ENCODE measurements at places on chromosomes 7 and 10.

DNA sequence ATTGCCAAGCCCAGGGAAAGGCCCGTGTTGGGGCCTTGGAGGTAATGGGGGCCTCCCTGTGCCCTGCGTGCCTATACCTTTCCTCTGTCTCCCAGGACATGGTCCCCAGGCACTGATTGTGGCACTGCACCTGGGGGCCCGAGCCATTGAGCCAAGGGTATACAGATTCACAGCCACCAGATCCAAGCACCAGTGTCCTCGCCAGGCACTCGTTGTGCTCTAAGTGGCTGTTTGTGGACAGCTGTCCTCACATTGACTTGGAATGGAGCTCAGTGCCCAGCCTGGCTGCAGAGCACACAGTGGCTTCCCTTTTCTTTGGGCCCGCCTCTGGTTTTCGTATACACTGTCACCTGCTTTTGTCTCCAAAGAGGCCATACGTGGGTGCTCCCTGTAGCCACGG lies 72.0 kb upstream of the BTBD16 start:
- no peaks in the 10 kb centered on the region for H3K4me1 ChIP-seq
- DNase-seq: no peak
- H3K4me3 ChIP-seq: no peak overlapping the region
- H3K27ac ChIP-seq: no peak overlapping the region

DNA sequence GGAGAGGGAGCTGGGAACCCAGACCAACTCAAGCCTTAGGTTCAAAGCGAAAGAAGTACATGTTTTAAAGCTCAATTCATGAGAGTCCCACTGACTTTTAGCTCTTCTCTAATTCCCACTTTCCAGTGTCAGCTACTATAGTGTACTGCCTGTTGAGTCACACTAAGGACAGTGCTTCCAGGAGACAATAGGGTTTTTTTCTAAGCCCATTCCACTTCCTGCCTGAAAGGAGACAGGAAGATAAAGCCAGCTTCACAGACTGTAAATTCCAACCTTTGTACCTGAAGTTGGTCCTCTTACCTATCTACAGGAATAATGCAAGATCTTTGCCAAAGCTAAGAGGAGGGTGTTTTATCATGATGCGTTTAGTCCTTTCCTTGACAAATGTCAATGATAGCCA lies 4.4 kb downstream of the MSRB2 start:
- no peak overlapping the region for H3K4me3 ChIP-seq
- DNase-seq: no peak
- H3K27me3 ChIP-seq: no peaks in the 10 kb centered on the region
- H3K27ac ChIP-seq: no peak overlapping the region
- H3K36me3 ChIP-seq: peaks cover 16% of the 10 kb centered on the region

- no peak overlapping the region for H3K27ac ChIP-seq
- peaks cover 42% of the 10 kb centered on the region for H3K36me3 ChIP-seq
- H3K4me3 ChIP-seq: no peak overlapping the region
- DNase-seq: peak; percentile 34
- H3K4me1 ChIP-seq: no peaks in the 10 kb centered on the region
- H3K27me3 ChIP-seq: no peaks in the 10 kb centered on the region
Observed at GRCh38 chr10:97676770-97677581, 10.1 kb downstream of the AVPI1 start.

DNA sequence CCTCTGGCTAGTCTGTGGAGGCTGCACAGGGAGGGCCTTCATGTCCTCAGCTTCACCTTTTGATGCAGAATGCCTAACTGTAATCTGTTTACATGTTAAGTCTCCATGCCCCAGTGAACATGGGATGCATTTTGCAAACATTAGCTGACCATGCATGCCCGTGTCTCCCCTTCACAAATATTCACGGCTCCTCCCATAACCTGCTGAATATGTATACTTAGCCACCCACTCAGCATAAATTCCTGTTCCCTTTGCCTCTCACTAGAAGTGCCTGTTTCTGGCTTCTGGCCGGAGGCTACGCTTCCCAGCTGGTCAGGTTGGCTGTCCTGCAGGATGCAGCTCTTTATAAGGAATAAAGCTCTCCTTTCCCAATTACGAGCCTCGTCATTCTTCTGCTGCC lies 552.7 kb downstream of the DNAJB6 start:
- peaks cover 6% of the 10 kb centered on the region for H3K4me1 ChIP-seq
- H3K27ac ChIP-seq: no peak overlapping the region
- peaks cover 21% of the 10 kb centered on the region for H3K27me3 ChIP-seq
- DNase-seq: no peak

- no peaks in the 10 kb centered on the region for H3K36me3 ChIP-seq
- peaks cover 9% of the 10 kb centered on the region for H3K27me3 ChIP-seq
- H3K27ac ChIP-seq: no peak overlapping the region
- DNase-seq: no peak
Observed at GRCh38 chr10:18233775-18234174, 93.6 kb downstream of the CACNB2 start.

DNA sequence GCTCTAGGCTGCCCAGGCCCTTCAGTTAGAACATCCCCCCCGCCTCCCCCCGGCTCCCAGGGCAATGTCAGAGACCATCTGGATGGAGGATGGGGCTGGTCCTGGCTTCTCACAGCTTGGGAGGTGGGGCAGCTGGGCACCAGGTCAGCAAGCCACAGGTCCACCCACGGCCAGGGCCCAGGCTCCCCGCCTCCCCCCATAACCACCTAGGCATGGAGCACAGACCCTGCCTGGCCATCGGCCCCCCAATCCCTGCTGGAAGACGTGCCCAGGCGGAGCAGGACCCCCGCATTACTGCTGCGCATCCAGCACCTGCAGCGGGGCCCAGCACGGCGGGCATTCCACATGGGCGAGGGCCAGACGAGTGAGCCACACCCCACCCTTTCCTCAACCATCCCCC lies 169.6 kb downstream of the ELFN1 start:
- H3K4me3 ChIP-seq: no peak overlapping the region
- no peak for DNase-seq
- no peak overlapping the region for H3K27ac ChIP-seq
- H3K27me3 ChIP-seq: no peaks in the 10 kb centered on the region
- no peaks in the 10 kb centered on the region for H3K4me1 ChIP-seq

- no peaks in the 10 kb centered on the region for H3K27me3 ChIP-seq
- no peak overlapping the region for H3K4me3 ChIP-seq
- no peak overlapping the region for H3K27ac ChIP-seq
- no peaks in the 10 kb centered on the region for H3K36me3 ChIP-seq
- H3K4me1 ChIP-seq: no peaks in the 10 kb centered on the region
Observed at GRCh38 chr10:64465653-64466052, 944.5 kb downstream of the REEP3 start.

GRCh38 chr10:16652154-16652553 lies 130.5 kb upstream of the C1QL3 start:
- H3K4me1 ChIP-seq: peaks cover 10% of the 10 kb centered on the region
- no peak overlapping the region for H3K4me3 ChIP-seq
- peak overlapping the region; percentile 86 for H3K27ac ChIP-seq

DNA sequence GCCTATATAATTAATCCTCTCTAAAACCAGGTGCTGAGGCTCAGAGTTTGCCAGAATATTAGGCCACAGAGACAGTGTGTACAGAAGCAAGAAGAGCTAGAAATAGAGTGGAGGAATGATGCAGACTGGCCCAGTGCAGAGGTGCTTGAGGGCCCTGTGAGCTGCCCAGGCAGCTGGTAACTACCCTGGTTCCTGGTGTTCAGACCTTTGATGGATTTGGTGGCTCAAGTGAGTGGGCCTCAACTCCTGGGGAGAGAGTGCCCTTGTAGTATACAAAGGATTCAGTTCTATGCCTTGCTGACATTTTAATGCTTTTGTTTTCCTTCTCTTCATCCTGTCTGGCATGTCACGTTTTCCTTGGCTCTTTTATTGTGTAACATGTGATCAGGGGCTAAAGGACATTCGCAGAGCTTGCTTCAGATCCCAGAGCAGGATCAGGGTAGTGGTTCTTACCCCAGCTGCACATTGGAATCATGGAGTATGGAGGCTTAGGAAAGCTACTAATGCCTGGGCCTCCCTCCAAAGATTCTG lies 20.0 kb downstream of the LRRC4 start:
- peaks cover 6% of the 10 kb centered on the region for H3K36me3 ChIP-seq
- H3K27ac ChIP-seq: no peak overlapping the region
- H3K4me3 ChIP-seq: no peak overlapping the region

DNA sequence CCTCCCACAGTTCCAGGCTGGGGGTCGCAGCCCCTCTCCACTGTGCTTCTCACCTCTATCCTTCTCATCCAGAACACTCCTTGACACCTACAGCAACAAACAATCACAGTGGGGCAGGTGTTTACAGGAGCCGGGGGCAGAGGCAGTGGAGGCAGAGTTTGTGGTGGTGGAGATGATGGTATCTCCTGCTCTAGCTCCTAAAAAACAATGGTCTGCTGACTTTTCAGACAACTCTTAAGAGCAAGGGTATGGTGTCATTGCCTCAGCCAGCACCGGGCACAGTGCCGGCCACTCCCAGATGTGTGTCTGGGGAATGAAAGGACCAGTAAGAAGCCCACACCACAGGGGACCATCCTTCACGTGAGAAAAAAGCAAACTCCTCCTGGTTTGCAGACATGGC lies 36.3 kb upstream of the ANTXRL start:
- no peak overlapping the region for H3K4me3 ChIP-seq
- no peak for DNase-seq
- H3K36me3 ChIP-seq: peaks cover 20% of the 10 kb centered on the region
- H3K27ac ChIP-seq: no peak overlapping the region

DNA sequence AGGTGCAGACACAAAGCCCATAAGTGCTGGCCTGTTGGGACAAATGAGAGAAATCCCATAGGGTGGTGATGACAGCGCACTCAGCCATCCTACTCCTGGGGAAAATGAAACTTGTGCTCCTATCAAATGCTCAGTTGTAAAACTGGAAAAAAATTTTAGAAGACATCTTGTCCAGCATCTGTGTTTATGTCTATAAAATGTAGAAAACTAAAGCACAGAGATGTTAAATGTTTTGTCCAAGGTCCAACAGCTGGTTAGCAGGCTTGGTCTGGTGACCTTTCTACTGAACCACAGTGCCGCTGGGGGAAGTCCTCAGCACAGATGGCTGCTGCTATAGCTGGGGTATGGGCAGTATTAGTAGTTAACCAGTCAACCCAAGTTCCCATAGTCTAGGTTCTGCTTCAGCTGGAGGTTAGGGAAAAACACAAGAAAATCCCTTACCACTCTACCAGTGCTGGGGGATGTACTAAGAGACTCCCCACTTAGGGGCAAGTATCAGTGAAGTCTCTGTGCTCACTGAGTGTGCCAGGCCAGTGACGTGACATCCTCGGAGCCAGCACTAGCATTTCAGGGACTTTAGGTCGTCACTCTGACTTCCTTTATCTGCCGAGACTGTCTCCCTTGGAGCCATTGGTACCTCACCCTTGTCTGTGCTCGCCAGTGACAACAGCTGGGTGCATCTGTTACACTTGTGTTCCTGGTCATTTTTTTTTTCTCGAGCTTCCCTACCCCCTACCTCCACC lies 1.9 kb downstream of the TSPAN33 start:
- H3K36me3 ChIP-seq: peaks cover 2% of the 10 kb centered on the region
- peaks cover 24% of the 10 kb centered on the region for H3K27me3 ChIP-seq
- peaks cover 22% of the 10 kb centered on the region for H3K4me1 ChIP-seq
- peak overlapping the region; percentile 87 for H3K4me3 ChIP-seq

GRCh38 chr10:114571316-114571999 lies 86.6 kb downstream of the ABLIM1 start:
- no peak overlapping the region for H3K4me3 ChIP-seq
- DNase-seq: no peak
- no peaks in the 10 kb centered on the region for H3K4me1 ChIP-seq
- H3K27ac ChIP-seq: no peak overlapping the region
- H3K27me3 ChIP-seq: no peaks in the 10 kb centered on the region
- no peaks in the 10 kb centered on the region for H3K36me3 ChIP-seq

DNA sequence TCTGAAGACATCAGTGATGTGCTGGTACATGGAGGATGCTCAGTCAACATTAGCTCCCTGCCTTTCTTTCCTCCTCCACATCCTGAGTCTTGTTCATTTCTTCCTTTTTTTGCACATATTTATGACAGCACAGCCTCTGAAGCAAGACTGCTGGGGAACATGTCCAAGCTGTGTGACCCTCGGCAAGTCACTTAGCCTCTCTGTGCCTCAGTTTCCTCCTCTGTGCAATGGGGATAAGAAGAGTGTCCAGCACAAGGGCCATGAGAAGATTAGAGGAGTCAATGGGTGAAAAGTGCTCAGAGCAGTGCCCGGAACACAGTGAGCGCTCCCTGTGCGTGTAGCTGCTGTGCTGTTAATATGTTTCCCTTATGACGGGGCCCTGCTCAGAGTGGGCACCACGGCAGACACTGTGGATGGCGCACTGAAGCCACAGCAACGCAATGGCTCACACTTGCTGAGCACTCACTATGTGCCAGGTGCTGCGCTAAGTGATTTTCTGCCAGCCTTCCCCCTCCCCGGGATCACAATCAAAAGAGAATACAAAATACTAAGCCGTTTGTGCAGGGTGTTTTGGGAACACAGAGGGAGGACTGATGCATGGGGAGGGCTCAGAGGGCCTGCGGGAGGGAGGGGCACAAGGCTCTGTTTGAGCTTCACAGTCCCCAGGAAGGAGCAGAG lies 28.7 kb downstream of the ZCCHC24 start:
- no peak overlapping the region for H3K4me3 ChIP-seq
- no peaks in the 10 kb centered on the region for H3K36me3 ChIP-seq
- DNase-seq: no peak
- H3K4me1 ChIP-seq: peaks cover 10% of the 10 kb centered on the region
- no peaks in the 10 kb centered on the region for H3K27me3 ChIP-seq

GRCh38 chr7:151696721-151697514 lies 177.2 kb upstream of the RHEB start:
- H3K4me1 ChIP-seq: no peaks in the 10 kb centered on the region
- DNase-seq: no peak
- H3K4me3 ChIP-seq: no peak overlapping the region
- H3K36me3 ChIP-seq: peaks cover 6% of the 10 kb centered on the region

DNA sequence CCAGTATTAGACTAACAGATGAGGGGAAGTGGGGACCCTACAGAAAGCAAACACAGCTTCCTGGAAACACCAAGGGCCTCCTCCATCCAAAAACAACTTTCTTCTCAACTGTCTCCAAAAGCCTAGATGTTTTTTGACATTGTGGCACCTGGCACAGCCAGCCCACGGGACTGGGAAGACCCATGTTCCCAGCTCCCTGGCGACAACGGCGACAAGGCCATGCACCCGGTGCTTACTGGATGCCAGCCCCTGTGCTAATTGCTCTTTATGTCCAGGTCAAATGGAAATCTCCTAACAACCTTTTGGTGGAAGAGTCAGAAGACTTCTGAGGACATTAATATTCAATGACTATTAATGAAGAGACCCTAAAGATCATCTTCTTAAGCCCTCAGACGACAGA lies 7.1 kb downstream of the FGFR2 start:
- no peak for DNase-seq
- no peak overlapping the region for H3K27ac ChIP-seq
- H3K27me3 ChIP-seq: peaks cover 11% of the 10 kb centered on the region
- H3K4me3 ChIP-seq: no peak overlapping the region

GRCh38 chr10:34955391-34955790 lies 134.8 kb downstream of the CUL2 start:
- no peak overlapping the region for H3K4me3 ChIP-seq
- no peak overlapping the region for H3K27ac ChIP-seq
- no peaks in the 10 kb centered on the region for H3K36me3 ChIP-seq

- no peak overlapping the region for H3K27ac ChIP-seq
- H3K36me3 ChIP-seq: no peaks in the 10 kb centered on the region
- no peak for DNase-seq
- peaks cover 12% of the 10 kb centered on the region for H3K4me1 ChIP-seq
- H3K27me3 ChIP-seq: peaks cover 83% of the 10 kb centered on the region
- peak overlapping the region; percentile 66 for H3K4me3 ChIP-seq
Observed at GRCh38 chr10:97184971-97185325, 811 bp downstream of the SLIT1 start.

- no peaks in the 10 kb centered on the region for H3K27me3 ChIP-seq
- H3K4me1 ChIP-seq: no peaks in the 10 kb centered on the region
- no peak for DNase-seq
- H3K4me3 ChIP-seq: no peak overlapping the region
Observed at GRCh38 chr7:29424984-29425309, 138.7 kb upstream of the PRR15 start.
